ENCODE measurements at places on chromosomes 2 and 18.

GRCh38 chr18:7307030-7307429 is 76.1 kb downstream of the LRRC30 start:
- no peak for DNase-seq

DNA sequence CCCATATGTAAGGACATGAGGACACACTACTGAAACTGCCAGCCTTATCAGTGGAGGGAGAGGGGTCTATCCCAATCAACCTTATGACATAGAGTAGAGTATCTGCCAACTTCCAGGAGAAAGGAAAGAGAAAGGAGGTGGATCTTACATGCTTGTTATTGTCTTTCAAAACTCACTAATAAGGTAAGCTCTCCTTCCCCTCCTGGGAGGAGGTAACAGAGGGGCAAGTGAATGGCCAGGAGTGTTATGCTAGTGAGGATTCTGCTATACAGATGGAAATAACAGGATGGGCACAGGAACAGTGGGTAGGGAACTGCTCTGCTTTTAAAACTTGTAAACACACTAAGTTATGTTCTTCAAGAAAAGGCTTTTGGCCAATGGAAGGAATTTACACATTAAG is 1020.1 kb downstream of the TDRD15 start:
- DNase-seq, result no peak

DNA sequence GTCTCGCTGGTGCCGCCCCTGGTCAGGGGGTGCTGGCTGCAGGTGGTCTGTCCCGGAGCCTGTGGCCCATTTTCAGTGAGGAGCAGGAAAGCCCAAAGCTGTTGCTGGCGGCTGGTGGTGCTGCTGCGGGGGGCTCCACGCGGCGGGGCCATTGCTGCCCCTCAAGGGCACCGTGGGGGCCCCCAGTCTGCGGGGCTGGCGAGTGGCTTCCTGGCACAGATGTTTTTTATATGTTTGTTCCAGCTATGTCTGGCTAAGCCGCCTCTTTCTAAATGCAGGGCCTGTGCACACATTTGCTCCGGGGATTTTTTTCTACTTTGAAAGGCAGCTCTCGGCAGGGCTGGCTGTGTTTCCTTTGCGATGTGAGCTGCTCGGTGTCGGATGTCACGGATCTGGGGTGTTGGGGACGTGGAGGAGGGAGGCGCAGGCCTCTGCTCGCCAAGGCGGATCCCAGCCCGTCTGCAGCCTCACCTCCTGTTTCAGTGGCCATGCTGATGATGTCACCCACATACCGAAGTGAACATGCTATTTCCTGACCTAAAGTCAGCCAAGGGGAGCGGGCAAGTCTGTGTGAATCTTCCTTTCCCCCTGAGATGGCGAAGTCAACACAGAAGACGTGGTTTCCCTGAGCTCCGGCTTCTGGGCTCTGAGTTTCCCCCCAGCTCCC is 112.0 kb upstream of the CTDP1 start:
- DNase-seq, result no peak

DNA sequence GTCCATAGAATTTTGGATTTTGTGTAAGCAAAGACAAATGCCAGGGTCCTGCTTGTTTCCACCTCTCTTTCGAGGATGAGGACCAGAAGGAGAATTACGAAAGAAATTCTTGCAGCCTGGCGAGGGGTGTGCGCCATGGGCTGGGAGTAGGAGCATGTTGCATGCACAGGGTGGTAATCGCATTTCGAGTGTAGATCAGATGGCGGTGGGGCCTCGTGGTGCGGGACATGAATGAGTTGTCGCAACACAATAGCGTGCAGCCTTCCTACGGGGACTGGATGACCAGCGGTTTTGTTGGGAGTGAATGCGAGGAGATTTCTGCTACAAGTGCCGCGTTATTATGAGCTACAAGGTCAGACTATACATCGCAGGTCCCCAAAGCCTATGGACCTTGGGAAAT is 4.2 kb upstream of the EN1 start:
- DNase-seq, result no peak

DNA sequence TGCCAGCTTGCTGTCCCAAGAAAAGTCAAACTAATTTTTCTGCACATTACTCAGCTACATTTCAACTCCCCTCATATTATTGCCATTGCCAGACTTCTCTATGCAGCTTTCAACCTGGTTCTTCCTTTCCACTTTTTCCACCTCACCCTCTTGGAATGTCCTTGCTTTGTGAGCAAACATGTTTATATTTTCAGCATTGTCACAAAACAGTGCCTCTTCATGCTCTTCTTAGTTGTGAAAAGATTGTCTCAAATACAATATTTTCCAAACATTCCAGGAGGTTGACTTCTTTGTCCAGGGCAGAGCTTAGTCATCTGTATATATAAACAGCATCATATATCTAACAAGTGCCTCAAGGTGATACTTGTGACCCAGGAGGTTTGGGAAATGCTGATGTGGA is 803.3 kb upstream of the CELF4 start:
- no peak for DNase-seq

GRCh38 chr2:11680901-11681721 is 11.1 kb upstream of the NTSR2 start:
- no peak for DNase-seq

DNA sequence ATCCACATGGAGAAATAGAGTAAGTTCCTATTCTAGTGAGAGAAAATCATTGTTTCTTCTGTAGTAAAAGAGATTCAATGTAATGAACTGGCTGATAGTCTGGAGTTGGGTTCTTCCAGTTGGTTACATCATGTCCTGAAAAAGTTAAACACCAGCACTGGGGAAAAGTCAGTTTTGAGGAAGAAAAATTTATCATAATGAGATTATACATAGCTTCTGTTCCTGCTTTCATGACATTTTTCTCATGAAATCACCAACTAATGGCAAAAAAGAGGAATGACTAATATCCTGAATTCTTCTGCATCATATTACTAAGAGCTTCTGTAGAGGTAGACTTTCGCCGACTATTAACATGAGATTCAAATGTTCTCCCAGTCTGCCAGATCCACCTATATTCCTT is 69.2 kb upstream of the SLC9A2 start:
- DNase-seq, result no peak

DNA sequence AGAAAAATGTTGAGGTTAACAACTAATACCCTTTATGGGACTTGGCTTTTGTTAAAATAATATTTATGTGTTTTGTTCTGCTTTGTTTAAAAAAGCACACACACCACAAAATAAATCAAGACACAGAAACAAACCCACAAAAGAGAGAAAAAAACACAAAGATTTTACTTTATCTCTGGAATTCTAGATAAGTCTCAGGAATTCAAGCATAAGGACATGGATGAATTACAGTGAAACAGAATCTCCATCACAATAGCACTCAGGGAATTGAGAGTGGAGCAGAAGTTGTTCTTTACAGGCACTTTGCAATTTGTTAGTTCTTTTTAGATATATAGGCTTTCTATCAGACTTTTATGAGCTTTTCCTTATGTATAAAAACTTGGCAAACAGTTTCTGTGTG is 360.9 kb upstream of the ZC3H15 start:
- DNase-seq, result no peak

- DNase-seq, result no peak
These were observed 146.3 kb downstream of the RTN4 start for GRCh38 chr2:54903736-54904554.

GRCh38 chr18:79874553-79875530 is 76.6 kb downstream of the SLC66A2 start:
- DNase-seq, result no peak

- DNase-seq, result no peak
These were observed 37.7 kb downstream of the PSD4 start for GRCh38 chr2:113211226-113212105.

GRCh38 chr2:189609853-189610252 is 29.3 kb upstream of the SLC40A1 start:
- no peak for DNase-seq

- no peak for DNase-seq
These were observed 108.8 kb downstream of the FARSB start for GRCh38 chr2:222547083-222547482.

DNA sequence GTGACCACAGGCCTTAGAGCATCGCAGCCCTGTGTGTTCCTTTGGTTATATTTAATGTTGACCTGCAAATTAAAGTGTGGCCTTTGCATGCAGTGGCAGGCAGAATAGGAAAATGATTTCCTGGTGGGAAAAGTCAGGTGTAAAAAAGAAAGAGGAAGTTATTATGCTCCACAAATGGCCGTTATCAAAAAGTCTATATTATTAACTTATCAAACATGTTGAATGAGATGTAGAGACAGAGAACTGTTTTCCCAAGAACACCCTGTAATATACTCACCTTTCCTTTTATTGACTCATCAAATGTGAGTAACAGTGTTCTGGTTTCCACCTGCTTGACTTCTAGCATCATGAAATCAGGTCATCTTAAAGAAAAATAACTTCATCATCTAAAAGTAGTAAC is 35.3 kb downstream of the MEIS1 start:
- no peak for DNase-seq

GRCh38 chr2:120465701-120465988 is 119.7 kb downstream of the INHBB start:
- no peak for DNase-seq

- DNase-seq, result peak; percentile 47
These were observed 261.6 kb downstream of the NDUFA10 start for GRCh38 chr2:239763433-239764097.

- peak; percentile 58 for DNase-seq
These were observed 15.6 kb downstream of the ATOH8 start for GRCh38 chr2:85769236-85769982.

DNA sequence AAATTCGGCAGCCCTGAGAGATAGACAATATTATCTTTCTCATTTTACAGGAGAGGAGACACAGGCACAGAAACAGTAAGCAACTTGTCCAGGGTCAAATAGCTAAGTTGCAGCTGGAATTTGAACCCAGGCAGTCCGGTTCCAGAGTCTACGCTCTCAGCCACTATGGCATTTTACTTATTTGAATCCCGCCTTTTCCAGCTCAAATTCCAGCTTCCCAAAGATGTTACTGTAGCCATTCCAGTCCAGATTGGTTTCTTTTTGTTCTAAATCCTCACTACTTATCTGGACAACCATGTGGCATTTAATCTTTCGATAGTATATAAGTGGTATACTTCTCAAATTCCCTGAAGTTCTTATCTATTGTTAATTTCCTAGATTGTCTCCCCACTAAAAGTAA is 125.7 kb downstream of the NBAS start:
- no peak for DNase-seq

DNA sequence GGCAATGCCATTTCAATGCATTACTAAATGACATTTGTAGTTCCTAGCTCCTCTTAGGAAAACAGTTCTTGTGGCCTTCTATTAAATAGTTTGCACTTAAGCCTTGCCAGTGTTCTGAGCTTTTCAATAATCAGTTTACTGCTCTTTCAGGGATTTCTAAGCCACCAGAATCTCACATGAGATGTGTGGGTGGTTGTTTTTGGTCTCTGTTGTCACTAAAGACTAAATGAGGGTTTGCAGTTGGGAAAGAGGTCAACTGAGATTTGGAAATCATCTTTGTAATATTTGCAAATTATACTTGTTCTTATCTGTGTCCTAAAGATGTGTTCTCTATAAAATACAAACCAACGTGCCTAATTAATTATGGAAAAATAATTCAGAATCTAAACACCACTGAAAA is 45.3 kb downstream of the HADHB start:
- no peak for DNase-seq

DNA sequence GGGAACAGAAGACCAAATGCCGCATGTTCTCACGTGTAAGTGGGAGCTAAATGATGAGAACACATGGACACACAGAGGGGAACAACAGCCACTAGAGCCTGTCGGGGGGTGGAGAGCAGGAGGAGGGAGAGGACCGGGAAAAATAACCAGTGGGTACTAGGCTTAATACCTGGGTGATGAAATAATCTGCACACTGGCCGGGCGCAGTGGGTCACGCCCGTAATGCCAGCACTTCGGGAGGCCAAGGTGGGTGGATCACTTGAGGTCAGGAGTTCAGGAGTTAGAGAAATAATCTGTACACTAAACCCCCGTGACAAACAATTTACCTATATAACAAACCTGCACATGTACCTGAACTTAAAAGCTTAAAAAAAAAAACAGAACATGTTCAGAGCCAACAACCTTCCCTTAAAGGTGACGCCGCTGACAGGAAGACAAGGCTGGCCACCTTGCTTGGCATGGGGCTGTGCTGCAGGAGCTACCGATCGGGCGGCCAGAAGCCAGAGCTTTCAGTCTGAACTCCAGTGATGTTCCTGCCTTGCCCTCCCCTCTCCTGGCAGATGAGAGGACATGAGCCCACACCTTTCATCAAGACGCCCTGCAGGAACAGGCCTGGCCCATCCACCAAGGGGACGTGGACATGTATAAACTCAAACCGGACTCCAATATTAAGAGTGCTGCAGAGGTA is 11.2 kb downstream of the SLC66A2 start:
- DNase-seq, result no peak

- no peak for DNase-seq
These were observed 170.5 kb downstream of the ZBTB7C start for GRCh38 chr18:48238636-48239035.
